ENCODE measurements at places on chromosomes 12 and 14.

DNA sequence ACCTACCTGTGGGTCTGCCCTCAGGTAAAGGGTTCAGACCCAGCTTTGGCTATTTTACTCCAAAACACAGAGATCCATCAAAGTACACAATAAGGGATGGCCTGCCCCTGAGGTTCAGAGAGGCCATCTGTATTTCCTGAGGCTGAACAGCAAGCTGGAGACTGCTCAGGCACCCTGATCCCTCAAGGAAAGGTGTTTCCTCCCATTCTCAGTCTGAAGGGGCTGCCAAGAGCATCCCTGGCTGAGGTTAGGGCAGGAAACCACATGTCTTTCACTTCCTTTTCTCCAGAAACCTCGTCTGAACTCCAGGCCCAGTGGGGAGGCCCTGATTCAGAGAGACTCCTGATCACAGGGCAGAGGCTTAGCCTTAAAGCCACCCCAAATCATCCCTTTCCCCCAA lies 1.5 kb downstream of the RILPL1 start:
- peak; percentile 25 for DNase-seq

DNA sequence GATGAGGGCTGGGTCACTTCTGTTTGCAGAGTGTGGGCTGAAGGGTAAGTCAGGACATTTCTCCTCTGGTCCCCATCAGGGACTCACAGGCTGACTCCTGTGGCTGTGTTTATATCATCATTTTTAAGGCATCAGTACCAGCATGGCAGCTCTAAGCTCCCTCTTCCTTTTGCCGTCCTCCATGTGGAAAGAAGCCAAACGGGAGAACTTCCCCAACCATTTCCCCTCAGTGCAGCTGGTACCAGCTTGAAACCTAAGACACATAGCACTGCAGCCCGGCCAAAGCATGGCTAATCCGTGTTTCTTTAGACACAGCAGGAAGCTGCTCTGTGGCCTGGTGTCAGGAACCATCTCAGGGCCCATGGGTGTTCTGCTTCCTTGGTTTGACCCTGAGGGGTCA lies 31.9 kb upstream of the ATP2A2 start:
- DNase-seq = no peak

DNA sequence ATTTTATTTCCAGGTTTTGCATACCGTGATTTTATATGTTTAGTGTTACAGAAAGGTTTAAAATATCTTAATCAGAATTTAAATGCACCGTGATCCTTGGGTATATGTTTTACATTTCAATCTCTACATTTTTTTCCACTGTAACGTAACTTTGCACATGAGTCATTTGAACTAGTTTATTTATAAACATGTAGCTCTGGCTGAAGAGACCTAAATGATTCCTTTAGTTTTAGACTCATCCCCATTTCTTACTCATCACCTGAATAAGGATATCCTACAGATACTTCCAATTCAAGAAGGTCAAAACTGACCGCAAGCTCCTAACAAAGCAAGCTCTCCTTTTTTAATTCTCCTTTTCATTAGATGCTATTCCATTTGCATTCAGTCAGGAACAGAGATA lies 42.7 kb upstream of the SLC6A15 start:
- no peak for DNase-seq

DNA sequence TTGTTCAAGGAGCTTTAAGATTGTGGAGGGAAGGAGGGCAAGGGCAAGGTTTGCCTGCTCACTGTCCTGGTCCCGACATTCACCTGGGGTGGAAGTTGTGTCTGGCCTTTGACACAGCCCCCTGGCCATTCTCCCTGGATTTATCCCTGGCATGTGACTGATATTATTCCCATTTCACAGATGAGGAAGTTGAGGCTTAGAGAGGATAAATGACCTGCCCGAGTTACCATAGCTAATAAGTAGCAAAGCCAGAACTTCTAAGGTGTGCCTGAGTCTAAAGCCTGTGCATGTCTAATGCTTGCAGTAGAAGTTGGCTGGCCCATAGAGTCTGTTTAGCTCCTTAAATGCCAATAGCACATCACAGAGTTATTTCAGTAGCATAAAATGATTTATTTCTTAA lies 720 bp upstream of the FGF6 start:
- DNase-seq = no peak

DNA sequence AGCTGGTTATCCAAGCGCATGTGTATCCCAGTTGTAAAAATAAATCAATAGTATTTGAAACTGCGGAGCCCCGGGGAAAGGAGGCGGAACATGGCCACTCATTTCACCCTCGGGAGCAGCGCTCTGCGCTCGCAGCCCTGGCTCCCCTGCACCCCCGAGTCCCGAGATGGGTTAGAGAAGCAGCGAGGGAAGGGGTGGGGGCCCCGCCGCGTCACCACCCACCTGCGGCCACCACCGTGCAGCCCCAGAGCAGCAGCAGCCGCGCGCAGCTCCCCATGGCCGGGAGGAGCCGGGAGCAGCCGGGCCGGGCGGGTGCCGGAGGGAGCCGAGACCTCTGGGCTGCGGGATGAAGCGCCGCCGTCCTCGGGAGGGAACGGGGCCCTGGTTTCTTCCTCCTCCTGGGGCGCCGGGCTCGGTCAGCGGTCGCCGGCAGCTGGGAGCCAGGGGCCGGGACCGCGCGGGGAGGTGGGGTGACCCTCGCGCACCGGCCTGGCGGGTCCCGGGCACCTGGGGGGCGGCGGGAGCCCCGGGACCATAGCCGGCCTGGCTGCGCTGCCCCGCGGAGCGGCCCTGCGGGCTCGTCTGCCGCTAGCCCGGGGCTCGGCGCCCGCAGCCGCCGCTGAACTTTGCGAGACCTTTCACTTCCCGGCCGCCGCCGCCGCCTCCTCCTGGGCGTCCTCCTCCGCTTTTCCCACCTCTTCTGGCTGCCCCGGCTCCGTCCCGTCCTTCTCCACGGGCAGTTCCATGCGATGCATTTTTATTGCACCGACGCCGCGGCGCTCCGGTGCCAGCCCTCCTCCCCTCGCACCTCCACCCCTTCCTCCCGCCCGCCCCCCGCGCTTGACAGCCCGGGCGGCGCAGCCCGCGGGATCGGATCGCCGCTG lies at the start of gene NTN4:
Gene NTN4, minus strand, starts transcription at position 732 of the 884 bp plus-strand sequence. Its CDS starts 455 bp downstream, at position 277.
- no peak for DNase-seq

GRCh38 chr14:92986254-92987147 lies 63.6 kb downstream of the CHGA start:
- no peak for DNase-seq

DNA sequence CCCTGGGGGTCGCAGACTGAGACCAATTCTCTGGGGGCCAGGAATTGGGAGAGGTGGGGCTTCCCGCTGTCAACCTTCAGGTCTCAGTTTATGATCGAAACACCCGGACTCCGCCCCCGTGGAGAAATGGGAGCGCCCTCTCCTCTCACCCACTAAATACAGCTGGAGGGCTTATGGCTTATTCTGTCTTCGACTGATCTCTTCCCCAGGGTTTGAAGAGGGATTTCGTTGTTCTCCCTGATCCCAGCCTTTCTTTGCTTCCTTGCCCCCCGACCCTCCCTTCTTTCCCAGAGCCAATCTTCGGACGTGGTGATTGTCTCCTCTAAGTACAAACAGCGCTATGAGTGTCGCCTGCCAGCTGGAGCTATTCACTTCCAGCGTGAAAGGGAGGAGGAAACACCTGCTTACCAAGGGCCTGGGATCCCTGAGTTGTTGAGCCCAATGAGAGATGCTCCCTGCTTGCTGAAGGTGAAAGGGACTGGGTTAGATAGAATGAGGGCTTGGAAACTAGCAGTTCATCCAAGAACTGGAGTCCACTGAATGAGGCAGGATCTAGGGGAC lies 607 bp downstream of the OS9 start:
- DNase-seq = no peak

GRCh38 chr12:68631227-68631626 lies 20.5 kb downstream of the RAP1B start:
- DNase-seq = no peak

DNA sequence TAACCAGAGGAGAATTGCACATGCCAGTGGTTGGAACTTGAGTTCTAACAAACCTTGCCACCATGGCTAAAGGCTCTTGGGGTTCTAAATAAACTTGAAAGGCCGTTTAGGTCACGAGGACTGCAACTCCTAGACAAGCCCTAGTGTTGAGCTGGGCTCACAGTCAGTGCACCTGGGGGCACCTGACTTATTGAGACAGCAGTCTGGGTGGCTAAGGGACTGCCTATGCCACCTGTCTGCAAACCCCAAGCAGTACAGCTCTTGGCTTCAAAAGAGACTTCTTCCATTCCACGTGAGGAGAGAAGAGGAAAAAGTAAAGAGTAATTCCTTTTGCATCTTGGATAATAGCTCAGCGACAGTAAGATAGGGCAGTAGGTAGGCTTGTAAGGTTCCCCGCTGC lies 765.6 kb upstream of the FOXG1 start:
- DNase-seq = no peak

- DNase-seq = no peak
Observed at GRCh38 chr12:121774968-121775474, 18.5 kb downstream of the RHOF start.

DNA sequence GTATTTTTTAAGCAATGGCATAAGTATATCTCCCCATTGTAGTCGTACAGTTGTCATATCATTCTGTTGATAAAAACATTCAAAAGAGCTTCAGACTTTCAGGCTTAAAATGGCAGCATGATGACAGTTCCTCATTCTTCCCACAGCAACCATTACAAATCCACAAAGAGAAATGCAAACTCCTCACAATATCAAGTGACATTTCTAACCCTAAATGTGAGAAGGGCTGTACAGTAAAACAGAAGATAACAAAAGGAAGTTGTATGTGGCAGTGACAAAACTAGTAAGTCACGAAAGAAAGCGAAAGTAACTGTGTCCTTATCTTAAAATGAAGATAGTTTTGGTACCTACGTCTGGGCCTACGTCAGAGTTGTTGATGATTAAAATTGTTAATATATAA lies 46.7 kb downstream of the GXYLT1 start:
- DNase-seq = no peak

DNA sequence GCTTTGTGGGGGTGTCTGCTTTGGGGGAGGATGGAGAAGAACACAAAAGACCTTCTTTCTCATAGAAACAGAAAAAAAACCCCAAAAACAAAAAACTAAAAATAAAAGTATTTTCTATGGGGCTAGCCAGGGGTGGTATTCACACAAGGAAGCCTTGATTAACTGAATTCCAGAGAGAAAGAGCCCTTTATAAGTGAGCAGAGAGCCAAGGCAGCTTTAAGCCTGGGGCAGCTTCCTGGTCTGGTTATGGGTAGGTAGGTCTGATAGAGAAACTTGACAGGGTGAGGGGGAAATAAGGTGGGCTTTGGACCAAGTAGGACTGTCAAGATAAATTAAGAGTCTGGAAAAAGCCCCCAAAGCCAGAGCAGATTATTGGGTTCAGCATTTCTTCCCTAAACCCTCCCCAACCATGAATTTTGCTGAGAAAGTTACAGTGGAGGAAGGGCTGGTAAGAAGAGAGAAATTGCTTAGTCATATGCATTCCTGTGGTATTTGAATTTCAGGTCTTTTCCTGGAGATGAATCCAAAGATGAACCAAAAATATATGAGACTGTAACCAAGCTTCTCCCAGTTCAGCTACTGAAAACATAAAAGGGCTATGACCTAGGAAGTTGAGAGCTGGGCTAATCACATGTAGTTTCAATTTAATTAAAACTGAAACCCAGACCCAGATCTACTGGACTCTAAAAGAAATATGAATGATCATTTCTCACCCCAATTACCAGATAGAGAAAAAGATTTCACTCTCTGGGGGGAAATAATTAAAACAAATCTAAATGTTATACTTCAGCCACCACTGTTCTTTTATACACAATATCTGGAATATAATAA lies 144.8 kb downstream of the TBC1D30 start:
- DNase-seq = no peak

- no peak for DNase-seq
Observed at GRCh38 chr14:57345106-57345505, 45.3 kb upstream of the NAA30 start.

DNA sequence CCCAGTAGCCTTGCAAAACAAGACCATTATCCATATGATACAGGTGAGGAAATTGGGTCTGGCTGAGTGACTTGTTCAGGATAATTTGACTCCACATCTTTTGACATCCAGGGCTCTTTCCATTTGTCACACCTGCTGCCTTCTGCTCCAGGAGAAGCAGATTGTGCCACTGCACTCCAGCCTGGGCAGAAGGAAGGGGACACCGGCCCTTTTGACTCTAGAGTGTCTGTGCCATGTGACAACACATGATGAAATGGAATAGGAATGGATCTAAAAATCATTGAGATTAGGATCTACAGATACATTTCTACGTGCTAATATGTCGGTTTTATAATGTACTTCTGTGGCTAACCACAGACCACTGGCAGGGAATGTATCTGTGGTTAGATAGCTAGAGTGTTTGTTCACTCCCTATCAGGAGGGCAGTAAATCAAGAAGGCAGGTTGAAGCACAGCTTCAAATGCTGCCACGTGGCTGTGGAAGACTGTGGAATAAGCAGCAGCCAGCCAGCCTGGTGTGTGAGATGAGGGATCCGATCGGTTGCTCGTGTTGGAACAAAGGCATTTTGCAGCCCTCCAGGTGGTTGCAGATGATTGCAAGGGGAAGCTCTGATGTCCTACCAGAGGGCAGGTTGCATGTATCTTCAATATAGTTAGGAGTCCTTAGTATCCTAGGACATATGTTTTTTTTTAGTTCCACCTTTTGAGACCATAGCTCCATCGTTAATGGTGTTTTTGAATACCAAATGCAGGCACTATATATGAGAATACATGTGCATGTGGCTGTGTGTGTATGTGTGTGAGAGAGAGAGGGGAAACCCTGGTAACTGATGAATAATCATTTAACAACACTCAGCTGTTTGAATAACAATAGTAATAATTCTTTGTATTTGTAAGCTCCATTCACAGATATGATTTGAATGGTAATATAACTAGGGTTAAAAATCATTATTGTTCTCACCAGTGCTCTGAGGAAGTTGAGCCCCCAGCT lies 28.6 kb downstream of the EML1 start:
- DNase-seq = no peak

DNA sequence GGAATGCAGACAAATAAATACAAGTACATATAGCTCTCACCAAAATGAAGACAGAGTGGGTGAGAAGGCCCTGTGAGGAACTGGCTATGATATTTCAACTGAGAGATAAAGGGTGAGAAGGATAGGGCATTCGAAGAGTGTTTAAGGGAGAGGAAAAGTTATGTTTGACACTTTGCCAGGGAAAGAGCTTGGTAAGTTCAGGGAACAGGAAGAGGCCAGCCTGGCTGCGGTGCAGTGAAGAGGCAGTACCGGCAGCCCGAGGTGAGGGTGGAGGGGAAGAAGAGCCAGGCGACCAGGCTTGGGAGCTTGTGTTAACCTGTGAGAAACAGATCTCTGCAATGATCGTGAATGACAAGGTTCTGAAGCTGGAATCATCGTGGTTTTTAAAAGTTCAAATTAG lies 84.7 kb upstream of the RFX4 start:
- peak; percentile 12 for DNase-seq

DNA sequence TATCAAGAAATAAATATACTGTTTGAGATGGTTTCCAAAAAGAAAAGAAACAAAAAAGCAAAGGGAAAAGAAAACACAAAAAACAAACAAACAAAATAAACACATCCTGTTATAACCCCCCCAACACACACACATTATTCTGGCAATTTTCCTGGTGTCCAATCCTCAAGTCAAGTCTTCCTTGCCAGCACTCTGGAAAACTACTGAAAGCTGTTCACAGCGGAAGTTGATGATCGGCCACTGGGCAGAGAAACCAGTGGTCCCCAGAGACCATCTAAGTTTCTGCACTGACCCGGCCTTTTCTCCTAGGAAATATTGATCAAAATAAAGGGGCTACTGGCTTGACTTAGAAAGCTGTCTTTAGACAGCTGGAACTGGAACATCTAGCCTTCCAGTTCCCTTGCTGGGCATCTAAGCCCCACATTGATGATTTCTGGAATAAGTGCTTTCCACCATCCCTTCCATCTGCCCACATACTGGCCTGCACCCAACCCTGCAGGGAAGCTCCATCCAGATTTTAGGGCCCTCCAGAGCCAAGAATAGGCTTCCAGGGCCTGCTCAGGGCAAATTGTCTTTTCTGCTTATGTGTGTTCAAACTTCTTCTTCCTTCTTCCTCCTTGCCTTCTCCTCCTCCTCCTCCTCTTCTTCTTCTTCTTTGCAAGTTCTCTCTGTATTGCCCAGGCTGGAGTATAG lies 11.6 kb upstream of the PPP1CC start:
- DNase-seq = no peak

Measured in KG1 (cell line).